Activated T-helper 1 cell treated with anti-CD3 and anti-CD28 coated beads, Interleukin-2, amount 50 U/mL, for 16 hours (primary cell): ENCODE measurements at places on chromosomes 5 and 9.

- no peak for DNase-seq
Measured at GRCh38 chr9:87518702-87519335, 21.2 kb downstream of the DAPK1 start.

DNA sequence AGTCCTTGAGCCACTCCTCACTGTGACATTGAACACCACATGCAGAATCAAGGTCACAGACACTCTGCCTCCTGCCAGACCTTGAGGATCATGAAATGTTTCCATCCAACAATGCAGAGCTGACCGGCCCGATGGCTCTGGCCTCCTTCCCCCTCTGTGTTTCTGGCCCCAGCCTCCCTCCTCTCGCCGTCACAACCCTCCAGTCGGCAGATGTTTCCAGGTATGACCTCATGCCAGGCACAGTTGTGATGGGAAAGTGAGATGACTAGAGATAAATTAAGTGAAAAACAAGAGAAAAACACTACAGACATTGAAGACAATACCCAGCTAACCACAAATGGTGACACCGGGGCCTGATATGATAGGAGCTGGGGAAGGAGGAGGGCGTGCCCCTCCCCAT lies 9.8 kb downstream of the NTNG2 start:
- no peak for DNase-seq

- no peak for DNase-seq
Measured at GRCh38 chr5:56963246-56963645, 11.3 kb upstream of the MIER3 start.

GRCh38 chr5:173383711-173384110 lies 55.5 kb upstream of the STC2 start:
- DNase-seq, result no peak

GRCh38 chr9:135294836-135295235 lies 184.7 kb upstream of the PPP1R26 start:
- no peak for DNase-seq

DNA sequence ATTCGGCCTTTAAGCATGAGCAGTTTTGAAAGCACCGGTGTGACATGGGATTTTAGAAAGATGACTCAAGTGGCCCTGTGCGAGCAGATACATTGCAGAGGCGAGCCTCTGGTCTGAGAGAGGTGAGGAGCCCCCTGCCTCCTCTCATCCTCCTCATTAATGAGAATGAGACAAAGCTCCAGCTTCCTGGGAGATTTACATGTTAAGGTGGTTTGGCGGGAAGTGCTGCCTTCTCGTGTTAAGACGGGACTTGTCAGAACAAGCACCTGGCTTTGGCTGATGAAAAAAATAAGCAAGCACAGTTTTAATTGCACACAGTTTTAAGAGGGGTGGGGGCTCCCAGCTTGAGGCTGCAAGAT lies 68.1 kb downstream of the ACTL7B start:
- DNase-seq, result no peak

GRCh38 chr5:98770911-98771322 lies 2.5 kb upstream of the RGMB start:
- no peak for DNase-seq

DNA sequence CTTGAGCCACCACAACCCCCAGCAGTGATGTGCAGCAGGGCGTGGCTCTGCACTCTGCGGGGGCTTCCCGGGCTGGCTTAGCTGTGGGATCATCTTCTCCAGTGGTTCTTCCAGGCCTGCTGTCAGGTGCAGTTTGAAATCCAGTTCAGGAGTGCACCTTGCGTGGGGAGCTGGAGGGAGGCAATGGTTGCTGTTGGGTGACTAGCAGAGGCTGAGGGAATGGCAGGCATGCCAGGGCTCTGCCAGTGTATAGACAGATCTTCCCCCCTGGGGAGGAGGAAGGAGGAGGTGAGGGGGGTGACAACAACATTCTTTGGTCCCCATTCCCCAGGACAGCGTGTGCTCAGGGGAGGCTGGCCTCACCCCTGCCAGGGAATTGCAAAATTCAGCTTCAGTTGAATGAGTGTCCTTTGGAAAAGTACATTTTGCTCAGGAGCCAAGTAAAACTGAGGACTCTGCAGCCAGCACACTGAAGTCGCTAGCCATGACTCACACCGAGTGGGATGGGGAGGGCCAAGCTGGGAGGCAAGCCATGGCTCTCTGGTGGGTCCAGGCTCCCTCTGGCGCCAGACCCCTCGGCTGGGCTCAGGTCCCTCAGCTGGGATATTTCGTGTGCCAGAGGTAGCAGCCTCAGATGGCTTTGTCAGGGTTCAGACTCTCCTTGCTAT lies 35.0 kb downstream of the ERGIC1 start:
- no peak for DNase-seq

GRCh38 chr9:2878701-2879100 lies 34.8 kb upstream of the PUM3 start:
- no peak for DNase-seq

DNA sequence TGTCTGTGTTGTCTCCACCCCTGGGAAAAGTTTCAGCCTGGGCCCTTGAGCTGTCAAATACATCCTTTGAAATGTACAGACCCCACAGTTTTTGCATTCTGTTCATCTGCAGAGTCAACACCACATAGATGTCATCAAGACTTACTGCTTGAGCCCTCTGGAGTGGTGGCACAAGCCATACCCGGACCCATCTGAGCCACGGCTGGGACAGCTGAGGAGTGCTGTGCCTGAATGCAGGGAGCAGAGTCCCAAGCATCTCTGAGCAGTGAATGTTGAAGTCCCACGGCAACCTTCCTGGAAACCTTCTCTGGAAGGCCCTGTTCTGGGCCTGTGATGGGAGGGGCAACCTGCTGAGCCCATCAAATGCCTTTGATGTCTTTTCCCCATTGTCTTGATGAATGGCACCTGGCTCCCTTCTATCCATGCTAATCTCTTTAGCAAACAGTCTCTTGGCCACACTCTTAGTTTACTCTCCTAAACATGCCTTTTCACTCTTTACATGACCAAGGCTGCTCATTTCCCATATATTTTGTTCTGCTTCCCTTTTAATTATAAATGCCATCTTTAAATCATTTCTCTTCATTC lies 92.5 kb downstream of the ATPSCKMT start:
- no peak for DNase-seq

DNA sequence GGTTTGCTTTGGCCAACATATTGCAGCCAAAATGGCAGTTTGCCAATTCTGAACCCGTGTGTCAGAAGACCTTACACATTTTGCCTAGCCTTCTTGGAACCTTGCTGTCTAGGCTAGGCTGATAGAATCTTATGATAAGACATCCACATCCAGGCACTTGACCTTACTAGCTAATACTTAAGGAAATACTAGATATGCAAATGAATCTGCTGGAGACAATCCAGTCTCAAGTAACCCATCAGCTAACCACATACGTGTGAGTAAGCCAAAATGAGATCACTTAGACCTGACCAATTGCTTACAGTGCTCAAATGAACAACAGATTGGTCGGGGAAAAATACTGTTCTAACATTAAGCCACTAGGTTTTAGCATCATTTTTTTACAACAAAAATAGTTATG lies 1504.6 kb upstream of the CDH9 start:
- DNase-seq, result no peak

DNA sequence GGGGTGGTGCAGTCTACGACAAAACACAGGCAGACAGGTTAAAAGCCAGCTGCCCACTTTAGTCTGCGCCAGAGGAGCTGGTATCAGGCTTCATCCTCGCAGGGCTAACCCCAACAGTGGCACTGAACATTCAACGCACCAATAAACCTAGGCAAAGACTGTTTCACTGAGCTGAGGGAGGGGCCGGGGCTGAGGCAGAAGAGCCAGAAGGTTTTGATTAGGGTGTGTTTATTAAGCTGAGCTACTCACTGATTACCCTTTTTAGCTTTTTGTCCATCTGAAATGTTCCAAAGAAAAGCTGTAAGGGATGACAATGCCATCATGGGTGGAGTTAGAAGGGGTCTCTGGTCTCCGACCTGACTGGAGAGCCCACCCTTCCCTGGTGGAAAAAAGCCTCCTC lies 1.4 kb downstream of the ZMYND19 start:
- no peak for DNase-seq
